Activated T-cell treated with anti-CD3 and anti-CD28 coated beads, Interleukin-2, amount 50 U/mL, for 48 hours (primary cell): ENCODE measurements at places on chromosomes 5 and 9.

- peak; percentile 32 for DNase-seq
Observed at GRCh38 chr9:78118742-78119473, 87.3 kb upstream of the GNAQ start.

DNA sequence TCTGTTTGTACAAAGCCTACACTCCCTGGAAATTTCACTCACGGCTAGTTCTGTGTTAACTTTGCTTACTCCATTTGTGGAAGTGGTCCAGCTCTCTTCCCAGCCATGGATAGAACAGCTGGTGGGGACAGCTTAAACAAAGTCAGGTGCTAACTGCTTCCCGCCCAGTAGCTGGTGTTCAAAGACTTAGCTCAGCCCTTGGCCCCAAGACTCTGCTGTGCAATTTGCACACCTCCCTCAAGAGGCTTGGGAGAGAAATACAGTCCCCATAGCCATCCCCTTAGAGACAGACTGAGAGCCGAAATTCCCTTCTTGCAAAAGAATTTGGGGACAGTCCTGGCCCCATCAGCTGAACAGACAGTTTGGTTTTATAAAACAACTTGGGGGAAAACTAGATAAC is 73.8 kb upstream of the RAI14 start:
- DNase-seq: no peak

DNA sequence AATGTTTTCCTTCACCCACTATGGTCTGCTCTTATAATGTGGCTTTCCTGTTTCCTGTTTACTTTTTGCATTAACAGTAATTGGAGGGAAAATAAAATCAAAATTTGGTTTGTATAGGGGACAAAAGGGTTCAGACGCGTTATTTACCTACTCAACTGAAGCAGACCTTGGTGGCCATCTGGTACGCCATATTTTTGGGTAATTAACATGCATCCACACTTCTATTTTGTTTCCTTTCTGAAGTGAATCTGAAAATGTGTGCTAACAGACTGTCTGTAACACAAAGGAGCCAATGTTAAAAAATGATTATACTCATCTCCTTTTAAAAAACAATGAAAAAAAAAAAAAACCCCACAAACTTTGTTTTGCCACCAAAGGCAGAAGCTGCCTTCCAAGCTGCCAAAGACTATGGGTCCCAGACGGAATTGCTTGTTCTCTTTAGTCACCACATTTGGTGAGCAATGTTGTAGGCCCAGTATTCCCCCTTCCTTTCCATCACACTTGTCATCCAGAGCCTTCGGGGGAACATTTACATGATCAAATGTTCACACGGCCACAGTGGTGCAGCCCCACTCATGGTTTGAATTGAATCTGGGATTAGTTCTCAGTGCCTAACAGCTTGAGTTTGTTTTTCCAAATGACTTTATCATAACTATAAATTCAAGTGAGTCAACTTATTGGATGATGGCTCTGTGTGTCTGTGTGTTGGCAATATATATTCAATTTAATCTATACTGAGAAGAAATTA is 323.7 kb upstream of the CD180 start:
- no peak for DNase-seq

- no peak for DNase-seq
Observed at GRCh38 chr9:94911211-94911610, 184.7 kb downstream of the AOPEP start.

DNA sequence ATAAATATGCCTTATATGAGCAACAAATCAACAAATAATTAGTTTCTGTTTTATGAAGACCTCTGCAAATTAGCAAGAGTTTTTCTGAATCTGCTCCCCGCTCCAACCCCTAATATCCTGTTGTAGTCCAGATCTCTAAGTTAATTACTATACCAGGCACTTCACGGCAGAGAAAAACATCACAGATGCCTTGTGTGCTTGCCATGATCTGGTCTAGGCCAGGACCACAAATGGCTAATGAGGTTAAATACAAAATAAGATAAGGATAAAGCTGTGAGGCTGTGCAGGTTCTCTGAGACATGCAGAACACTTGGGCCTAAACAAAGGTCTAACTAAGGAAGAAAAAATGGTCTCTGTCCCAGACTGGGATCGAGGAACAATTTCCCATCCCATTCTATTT is 150.8 kb downstream of the SLIT3 start:
- DNase-seq: no peak

- DNase-seq: no peak
Observed at GRCh38 chr5:152164860-152165259, 240.2 kb upstream of the GLRA1 start.

DNA sequence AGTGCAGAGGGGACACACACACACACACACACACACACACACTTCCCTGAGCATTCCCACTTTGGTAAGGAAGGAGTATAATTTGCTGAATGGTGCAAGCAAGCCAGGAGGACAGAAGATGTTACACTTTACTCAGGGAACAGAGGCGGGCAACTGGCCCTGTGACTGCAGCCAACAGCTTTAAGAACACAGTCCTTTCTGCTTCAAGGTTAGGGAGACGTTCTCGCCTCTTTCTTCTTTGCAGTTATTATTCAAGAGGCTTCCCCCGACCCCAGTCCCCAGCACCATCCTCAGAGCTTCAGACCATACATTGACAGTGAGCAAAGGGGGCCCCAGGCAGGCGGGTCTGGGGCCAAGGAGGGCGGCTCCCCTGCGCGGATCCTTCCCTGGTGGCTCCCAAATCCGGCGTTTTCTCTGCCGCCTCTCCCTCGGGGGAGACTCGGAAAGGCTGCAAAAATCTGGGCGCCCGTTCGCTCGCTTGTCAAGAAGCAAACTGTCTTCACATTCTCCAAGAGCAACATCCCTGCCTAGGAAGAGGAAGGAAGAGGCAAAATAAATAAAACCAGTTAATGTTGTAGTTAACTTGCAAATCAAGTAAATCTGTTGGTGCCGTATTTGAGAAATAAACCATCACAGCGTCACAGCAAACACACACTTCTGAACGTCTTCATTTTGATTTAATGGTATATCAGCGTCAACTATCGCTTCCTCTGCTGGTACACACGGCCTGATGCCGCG is 3.8 kb upstream of the LHX2 start:
- DNase-seq: no peak

DNA sequence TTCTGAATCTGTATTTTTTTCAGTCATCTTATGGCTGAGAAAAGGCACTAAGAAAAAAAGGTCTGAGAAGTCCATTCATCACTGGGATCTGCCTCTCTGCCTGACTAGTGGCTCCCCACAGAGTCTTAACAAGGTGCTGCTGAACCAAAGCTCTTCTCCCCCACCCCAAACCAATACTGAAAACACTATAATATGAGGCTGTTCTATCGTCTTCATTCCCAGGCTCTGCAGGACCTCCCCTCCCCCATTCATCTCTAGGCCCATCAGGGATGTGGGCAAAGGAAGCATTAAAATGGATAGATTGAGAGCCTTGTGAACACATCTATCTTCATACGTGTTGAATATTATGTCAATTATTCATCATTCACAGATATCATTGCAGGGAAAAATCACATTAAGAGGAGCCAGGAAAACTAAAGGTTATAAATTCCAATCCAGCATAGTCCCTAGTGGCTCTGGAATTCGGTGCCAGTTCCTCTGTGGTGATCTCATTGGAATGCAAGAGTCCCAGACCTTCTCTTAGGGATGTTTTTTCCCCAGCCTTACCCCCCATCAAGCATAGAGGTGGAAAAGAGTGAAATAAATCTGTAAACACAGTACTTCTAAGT is 44.3 kb upstream of the GPR151 start:
- no peak for DNase-seq

GRCh38 chr5:179472174-179472573 is 78.2 kb upstream of the RUFY1 start:
- DNase-seq: no peak

DNA sequence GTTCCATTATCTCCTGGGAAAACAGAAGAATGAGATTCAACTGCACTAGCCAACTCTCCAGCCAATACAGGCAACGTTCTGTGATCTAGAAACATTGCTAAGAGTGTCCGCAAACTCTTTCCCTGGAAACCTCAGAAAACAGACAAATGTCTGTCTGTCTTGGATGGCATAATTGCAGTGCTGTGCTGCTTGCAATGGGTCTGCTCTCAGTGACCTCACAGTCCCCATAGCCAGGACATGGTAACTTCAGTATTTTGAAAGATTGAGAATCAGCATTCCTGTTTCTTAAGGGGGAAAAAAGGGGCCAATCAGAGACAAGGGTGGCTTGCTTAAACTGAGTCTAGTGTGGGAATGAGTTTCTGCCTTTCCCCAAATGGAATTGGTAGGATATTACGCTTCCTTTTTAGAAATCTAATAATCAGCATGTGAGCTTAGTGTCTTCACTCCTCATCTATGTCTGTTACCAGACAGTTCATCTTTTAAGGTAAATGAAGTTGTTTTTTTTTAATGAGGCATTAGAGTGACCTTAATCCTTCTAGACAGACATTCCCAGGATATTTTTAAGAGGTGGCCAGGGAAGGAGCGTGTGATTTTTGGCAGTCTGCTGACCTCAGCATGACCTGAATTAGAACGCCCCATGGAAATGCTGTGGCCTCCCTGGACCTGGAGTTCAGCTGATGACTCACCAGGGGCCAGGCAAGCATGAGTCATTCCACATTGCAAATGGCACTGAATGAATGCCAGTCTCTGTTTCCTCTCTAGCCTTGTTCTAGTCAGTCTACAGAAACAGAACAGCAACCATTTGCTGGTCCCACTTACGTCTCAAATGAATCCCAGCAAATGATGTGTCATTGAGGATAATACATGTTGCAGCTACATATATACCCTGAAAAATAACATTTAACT is 210.2 kb upstream of the ACTBL2 start:
- DNase-seq: peak; percentile 21

- DNase-seq: no peak
Observed at GRCh38 chr5:169063316-169063953, 237.5 kb downstream of the SLIT3 start.

- DNase-seq: no peak
Observed at GRCh38 chr5:94522117-94522516, 96.3 kb downstream of the KIAA0825 start.

GRCh38 chr5:148418511-148418910 is 34.8 kb downstream of the FBXO38 start:
- DNase-seq: no peak

DNA sequence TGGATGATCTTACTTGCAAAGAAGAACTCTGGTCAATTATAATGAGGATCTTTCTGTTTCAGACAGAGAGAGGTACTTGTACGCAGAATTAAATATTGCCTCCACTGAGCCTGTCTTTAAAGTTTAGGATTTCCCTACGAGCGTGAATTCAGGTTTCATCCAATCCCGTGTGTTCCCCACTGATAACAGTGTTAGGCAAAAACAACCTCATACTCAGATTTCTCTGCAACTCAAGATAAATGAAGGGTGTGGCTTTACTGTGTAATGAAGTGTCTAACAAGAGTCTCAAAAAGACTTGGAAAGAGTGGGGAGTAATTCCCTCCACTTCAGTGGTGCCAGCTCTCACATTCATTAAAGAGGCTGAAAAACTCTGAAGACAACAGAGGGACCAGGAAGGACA is 53.2 kb upstream of the ACO1 start:
- no peak for DNase-seq

- DNase-seq: no peak
Observed at GRCh38 chr5:144144956-144145751, 25.3 kb downstream of the YIPF5 start.

DNA sequence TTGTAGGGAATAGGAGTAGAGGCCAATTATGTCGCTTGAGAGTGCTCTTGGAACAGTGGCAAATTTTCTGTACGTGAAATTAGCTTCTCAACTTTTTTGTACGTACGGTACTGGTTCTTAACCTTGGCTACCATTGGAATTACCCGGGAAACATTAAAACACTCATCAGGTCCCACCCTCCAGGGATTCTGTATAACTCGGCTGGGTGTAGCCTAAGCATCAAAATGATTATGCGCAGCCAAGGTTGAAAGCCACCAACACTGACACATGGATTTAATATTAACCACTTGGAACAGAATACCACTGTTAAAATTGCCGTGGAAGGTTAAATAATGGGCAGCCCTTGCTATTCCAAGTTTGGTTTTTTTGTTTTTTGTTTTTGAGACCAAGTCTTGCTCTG is 17.4 kb downstream of the DNAJA1 start:
- DNase-seq: no peak

GRCh38 chr5:8561854-8562253 is 692.9 kb downstream of the MTRR start:
- no peak for DNase-seq

DNA sequence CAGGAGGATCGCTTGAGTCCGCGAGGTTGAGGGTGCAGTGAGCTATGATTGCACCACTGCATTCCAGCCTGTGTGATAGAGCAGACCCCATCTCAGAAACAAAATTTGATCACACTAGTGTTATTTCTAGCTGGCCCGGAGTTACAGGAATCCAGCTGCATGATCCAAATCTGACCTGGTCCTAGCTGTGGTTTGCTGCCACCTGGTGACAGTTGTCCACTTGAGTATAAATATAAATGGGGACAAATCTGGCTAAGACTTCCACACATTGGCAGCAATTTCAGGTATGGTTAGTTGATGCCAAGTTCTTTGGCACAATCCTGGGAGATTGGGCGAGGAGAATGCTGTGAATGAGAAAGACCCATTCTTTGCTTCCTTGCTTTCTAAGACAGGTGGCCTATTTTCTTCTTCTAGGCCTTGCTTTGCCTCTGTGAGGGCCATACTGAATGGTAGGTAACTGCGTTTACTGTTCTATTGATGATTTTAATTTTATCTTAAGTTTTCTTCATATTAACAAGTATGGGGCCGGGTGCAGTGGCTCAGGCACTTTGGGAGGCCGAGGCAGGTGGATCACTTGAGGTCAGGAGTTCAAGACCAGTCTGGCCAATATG is 35.4 kb downstream of the UBE2R2 start:
- DNase-seq: peak; percentile 42

GRCh38 chr5:79047199-79047598 is 22.3 kb downstream of the DMGDH start:
- no peak for DNase-seq
